ENCODE measurements at places on chromosomes 16 and 17.

DNA sequence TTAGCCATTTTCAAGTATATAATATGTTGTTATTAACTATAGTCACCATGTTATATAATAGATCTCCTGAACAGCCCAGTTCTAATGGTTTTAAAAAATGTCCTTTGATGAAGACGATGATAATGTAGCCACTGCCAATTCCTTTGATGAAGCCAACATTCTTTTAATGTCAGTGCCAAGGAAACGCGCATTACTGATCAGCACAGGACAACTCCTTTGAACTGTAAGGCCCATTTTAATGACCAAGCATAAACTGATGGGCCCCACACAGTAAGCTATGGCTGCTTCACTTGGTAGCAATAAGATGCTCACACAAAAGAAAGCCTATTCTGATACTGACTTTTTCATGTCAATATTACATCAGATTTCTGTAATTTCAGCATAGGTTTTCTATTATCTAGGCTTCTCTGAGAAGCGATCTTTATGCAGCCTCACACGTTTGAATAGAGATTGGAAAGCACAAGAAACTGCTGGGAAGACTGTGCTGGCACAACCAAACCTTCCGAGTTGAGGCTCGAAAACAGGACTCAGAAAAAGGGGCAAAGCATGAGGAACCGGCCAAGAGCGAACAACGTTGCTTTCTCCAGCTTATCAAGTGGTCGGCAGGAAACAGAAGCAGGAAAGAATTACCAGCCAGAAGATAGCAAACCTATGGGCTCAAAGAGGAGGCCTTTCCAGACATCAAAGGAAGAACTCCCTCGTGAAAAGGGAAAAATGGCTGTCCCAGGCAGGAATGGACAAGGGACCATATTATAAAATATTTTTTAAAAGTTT, 19.4 kb downstream of the ERN1 start:
- peak; percentile 88 for DNase-seq

- no peak for DNase-seq
Measured at GRCh38 chr16:10878328-10878643, 1.3 kb downstream of the CIITA start.

- no peak for DNase-seq
Measured at GRCh38 chr17:64171041-64171440, 41.1 kb upstream of the ERN1 start.

GRCh38 chr16:65570261-65570660, 448.4 kb upstream of the CDH11 start:
- DNase-seq = no peak

DNA sequence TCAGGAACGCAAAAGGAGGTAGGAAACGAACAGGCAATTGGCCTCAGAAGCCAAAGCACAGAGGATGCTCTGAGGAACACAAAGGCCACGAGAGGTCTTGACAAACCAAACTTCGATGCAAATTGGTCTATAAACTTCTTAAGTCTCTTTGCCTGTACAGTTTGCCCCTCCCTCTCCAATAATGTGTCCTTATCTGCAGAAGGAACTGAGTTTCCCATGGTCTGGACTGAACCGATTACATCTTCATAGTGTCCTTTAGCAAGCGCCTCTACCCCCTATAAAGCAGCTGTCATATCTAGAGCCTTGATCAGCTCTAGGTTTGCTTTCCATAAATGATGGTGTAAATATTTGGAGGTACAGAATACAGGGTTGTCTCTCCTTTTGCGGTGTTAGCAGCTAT, 3.1 kb upstream of the CDRT4 start:
- DNase-seq = no peak
